ENCODE measurements at places on chromosomes 4 and X. TPM values are rescaled to one million over a fixed set of nuclear protein-coding genes. Genes with fewer than 3 reads are reported as not detected.

GRCh38 chr4:137559801-137560200, 27.5 kb upstream of the PCDH18 start:
- no peak for DNase-seq

- DNase-seq = peak; percentile 1
These were observed 1073.7 kb downstream of the PDHA2 start for GRCh38 chr4:96913441-96914080.

STK32B gene
- 7.3 TPM for polyA plus RNA-seq

SRPX2 gene
- polyA plus RNA-seq = 38.6 TPM
